ENCODE measurements at places on chromosomes 1 and 21.

DNA sequence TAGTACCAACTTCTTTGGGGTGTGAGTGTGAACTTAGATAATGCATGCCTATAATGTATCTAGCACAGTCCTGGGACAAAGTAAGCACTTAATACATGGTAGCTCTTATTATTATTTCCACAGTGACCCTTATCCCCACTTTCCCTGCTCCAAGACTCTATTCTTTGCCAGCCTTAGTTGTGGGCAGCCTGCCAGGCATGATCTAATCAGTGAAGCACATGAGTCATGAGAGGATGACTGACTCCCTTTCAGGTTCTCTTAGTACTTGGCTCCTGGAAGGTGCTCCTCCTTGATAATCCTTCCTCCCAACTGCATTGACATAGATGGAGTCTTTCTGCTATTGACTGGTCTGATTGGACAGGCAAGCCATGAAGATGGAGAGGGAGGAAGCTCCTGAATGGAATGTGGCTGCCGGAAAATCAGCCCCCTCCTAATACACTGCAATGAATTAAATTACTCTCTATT, 17.4 kb upstream of the GNG12 start:
- DNase-seq, result no peak

DNA sequence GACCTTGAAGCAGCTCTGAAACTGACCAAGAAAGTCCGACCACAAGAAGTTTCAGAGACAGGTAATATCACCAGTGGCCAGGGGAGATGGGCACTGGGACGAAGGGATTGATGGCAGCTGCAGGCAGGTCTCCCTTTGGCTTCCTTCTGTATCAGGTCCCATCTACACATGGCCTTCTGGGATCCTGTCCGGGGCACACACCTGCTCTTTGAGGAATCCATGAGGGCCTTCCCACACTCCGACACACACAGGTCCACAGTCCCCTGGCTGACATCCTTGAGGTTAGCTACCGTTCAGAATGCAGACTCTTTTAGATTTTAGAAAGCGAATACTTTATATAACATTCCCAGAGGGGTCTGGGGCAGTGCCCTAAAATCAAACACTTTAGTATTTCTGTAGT, 26.5 kb upstream of the TMEM125 start:
- no peak for DNase-seq

- no peak for DNase-seq
These were observed 137.4 kb upstream of the COL6A1 start for GRCh38 chr21:45844181-45844580.

DNA sequence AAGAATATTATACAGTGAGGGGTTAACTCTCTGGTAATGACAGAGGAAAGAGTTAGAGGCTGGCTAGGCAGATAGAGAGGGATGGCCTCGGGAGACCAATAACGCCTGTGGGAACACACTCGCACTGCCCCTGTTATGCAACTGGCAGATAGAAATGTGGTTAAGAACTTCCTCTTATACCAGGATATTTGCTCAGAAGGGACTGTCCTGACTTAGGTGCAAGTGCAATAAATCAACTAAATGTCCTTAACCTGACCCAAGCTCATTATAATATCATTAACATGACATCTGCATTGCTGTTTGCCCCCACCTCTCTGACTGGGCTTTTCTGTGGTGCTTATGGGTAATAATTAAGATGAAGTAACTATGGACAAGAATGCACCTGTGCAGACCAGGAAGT, 1518.0 kb downstream of the NCAM2 start:
- no peak for DNase-seq

DNA sequence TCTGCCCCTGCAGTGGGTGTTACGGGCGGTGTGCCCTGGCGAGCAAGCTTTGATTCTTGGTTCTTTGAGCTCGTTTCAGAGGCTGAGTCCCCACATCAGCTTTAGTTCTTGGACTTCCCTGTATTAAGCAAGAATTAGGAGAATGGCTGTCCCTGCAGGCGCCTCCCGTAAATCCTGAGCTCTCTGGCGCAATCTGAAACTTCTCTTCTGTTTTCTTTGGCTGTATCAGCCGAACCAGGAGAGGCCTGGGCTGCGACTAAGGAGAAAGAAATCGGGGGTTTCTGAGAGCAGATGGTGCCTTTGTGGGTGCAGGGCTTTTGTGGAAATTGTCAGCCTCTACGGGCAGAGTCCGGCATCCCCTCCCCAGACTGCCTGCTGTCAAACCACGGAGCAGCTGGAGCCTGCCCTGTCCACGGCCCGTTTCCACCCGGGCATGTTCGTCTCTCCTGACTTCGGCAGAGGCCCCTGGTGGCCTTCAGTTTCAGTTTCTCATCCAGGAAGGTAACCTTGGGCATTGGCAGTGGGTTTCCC, 17.9 kb downstream of the CSTB start:
- no peak for DNase-seq

GRCh38 chr1:227849251-227849650, 33.8 kb downstream of the PRSS38 start:
- no peak for DNase-seq

GRCh38 chr1:63418101-63418500, 50.7 kb downstream of the ALG6 start:
- DNase-seq, result no peak

DNA sequence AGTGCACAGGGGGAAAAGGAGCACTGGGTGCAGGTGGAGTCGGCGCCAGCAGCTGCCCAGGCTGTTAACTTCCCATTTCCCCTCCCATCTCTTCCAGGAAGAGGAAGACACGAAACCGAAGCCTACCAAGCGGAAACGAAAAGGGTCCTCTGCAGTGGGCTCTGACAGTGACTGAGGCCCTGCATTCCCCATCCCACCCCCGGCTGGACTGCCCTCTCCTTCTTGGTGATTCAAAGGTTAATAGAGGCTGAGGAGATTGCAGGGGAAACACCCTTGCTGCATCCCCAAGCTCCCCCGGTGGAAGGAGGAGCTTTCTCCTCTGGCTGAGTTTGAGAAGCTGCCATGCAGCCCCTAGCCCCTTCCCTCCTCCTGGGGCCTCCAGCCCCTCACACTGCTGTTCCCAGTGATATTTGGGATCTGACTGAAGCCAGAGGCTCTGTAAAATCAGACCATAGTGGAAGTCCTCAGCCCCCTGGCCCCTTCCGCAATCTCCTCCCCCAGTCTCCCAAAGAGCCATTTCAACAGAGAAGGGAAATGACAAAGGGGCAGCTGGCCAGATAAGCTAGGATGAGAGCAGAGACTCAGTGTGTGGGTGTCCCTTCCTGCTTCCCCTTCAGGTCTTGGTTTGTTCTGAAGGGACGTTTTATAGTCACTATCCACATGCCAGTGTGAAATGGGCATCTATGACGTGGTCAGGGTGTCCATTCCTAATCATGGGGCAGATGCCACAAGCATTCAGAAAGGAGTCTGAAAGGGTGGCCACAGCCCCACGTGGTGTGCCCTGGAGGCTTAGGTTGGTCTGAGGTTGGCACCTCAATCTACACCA, 1.9 kb upstream of the SLC27A3 start:
- no peak for DNase-seq

DNA sequence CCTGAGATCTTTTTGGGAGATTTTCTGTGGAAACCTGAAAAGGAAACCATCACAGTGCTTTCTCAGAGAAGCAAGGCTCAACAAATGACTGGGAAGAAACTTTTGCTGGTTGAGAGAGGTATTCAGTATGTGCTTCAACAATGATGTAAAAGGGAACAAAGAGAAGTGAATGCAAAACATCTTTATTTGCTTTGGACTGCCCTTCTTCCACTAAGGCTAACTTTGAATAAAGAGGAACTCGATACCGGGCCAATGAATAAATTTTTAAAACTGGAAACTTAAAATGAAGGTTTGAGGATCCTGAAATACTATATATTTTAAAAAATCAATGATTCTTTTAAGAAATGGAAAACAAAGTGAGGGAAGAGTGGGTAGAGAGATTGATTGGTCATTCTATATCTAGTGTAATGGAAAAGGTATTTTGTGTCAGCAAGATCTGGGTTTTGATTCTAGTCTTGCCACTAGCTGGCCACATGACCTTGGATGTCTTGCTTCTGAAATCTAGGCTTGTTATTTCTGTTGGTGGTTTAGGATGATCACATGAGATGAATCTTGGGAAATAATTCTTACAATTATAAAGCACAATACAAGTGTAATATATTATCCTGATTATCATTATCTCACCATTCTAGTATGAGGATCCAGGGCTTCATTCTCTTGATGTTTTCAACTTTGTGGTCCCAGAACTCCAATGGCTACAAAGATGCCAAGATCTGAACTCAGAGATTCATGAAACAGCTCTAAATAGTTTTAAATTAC, 34.6 kb upstream of the APOBEC4 start:
- no peak for DNase-seq

DNA sequence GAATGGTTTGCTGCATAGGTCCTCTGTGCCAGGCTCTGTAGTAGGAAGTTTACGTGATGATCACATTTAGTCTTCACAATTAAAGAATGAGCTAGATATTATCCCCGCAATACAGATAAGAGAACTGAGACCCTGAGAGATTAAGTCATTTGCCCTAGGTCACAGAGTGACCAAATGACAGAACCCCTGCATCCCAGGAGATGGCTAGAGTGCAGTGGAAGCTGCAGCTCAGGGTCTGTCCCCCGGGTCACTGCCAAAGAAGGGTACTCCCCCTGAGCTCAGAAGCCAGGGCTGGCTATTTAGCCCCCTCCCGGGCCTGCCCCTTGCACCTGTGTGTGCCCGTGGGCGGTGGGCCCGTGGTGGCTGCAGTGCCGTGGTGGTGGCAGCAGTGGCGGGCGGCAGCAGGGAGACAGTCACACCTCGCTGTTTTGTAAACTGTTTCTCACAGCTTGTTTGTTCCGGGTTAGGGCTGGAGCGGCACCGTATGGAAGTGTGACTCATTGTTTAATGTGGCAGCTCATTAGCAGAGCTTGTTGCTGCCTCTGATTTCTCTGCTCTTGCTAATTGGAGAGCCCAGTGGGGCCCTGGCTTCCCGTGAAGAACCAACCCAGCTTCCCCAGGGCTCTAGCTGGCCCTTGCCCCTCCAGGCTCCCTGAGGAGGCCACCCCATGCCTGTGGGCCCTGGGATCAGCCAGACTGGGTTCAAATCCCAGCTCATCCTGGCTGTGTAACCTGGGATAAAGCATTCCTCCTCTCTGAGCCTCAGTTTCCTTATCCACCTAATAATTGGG, 19.3 kb upstream of the FOXO6 start:
- DNase-seq, result no peak

DNA sequence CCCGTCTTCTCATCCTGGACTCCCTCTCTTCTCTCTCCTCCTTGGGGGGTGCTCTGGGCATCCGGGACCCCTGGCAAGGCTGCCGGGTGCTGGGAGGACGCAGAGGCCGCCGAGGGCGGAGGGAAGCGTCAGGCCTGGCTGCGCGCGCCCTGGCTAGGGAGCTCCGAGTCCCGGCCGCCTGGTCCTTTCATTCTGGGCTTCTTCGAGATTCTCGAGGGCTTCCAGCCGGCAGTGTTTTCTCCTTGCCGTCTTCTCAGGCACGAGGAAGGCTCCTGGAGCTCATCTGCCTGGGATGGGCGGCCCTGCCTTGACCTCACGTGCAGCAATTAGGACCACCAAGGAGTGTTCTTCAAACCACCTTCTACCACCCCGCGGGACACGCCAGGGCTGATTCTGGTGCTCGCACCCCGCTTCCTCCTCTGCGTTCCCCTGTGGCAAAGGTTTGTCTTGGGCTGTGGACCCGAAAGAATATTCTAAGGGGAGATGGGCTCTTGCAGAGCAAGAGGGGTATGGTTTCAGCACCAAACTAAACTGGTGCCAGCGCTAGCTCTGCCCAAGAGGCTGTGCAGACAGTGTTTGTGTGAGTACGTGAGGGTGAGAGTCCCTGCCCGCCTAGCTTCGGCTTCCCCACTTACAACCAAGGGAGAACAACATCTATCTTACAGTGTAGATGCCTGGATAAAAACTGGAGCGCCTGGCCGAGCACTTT, 36.5 kb downstream of the PIK3CD start:
- no peak for DNase-seq

DNA sequence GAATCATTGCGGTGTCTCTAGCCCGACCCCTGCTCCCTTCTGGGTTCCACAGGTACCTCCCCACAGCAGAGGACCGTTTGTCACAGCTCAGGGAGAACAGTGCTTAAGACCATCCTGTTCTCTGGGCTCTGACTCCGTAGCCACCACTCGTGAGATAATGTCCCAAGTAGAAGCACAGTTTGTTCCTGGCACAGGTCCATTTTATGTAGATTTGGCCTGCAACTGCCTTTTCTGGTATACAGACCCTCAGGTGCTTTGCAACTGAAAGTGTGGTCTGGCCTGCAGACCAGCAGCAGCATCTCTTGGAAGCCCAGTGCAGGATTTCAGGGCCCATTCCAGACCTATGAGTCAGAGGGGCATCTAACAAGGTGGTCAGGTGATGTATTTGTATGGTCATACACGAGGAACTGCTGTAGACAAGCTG, 28.4 kb upstream of the TMEM125 start:
- DNase-seq, result no peak

GRCh38 chr21:15264084-15264665, 199.4 kb upstream of the NRIP1 start:
- DNase-seq, result no peak

DNA sequence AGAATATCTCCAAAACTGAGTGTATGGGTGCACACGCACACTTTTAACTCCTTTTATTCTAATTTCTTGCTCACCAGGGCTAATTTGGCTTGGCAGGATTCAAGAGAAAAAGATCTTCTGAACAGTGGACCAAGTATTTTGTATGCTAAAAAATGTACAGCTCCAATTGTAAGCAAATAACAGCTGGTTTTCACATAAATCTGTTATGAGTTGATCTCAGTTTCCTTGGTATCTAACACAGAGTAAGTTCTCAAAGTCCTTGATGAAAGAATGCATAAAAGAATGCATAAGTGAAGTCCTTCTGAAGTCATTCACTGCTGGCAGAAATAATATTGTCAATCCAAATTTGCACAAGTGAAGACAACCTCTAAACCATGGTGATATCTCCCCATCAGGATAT, 213.0 kb downstream of the OMA1 start:
- no peak for DNase-seq

GRCh38 chr1:237760951-237761350, 129.8 kb downstream of the ZP4 start:
- no peak for DNase-seq

DNA sequence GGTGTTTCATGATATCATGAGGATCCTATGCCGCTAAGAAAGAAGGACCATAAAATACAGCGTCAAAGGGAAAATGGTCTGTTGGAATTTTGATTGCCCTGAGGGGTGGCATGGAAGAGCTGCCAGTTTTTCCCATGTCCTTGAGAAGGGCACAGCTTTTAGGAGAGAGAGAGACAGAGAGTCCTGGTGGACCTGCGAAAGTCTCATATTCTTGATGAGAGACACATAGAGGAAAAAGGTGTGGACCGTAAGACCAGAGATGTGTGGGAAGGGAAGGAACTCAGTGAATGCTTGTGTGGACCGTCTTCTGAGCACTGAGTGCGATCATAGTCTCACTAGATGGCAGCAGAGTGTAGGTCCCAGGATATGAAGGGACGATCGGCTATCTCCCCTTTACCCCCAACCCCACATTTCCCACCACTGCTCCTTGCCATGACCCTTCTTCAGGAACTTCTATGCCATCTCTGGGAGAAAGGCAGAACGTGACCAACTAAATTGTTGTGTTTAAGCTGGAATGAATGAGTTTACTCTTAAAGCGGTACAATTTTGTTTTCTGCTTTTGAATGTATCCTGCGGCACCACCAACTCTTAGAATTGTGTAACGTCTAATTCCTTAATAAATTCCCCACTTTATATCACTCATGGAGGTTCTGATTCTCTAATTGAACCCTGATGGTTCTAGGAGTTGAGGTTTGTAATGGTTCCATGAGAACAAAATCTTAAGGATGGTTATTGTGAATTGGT, 117.7 kb downstream of the CTH start:
- DNase-seq, result no peak

GRCh38 chr1:4681026-4681425, 26.6 kb downstream of the AJAP1 start:
- DNase-seq, result no peak

GRCh38 chr1:185775501-185775900, 41.3 kb downstream of the HMCN1 start:
- DNase-seq, result no peak

GRCh38 chr1:107486349-107486748, 345.5 kb downstream of the NTNG1 start:
- no peak for DNase-seq
